CD4-positive, CD25-positive, alpha-beta regulatory T cell (primary cell): ENCODE measurements at places on chromosomes 1 and 21. TPM values are rescaled to one million over a fixed set of nuclear protein-coding genes. Genes with fewer than 3 reads are reported as not detected.

The FCRL3 gene
- polyA plus RNA-seq: 69.9 TPM

DNA sequence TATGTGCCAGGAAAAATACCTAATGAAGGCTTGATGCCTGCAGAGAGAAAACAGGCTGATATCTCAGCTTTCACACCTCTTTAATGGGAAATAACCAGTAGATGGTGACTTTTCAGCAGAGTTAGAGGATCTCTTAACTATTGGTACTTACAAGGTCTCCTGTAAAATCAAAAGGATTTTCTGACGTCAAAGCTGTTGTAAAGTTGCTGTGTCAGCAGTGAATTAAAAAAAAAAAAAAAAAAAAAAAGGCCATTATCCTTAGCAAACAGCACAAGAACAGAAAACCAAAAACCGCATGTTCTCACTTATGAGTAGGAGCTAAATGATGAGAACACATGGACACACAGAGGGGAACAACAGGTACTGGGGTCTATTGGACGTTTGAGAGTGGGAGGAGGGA lies 349.1 kb downstream of the AMY1C start:
- no peak overlapping the region for H3K27ac ChIP-seq
- no peaks in the 10 kb centered on the region for H3K4me1 ChIP-seq
- H3K27me3 ChIP-seq: no peaks in the 10 kb centered on the region
- H3K36me3 ChIP-seq: no peaks in the 10 kb centered on the region
- no peak for DNase-seq

DNA sequence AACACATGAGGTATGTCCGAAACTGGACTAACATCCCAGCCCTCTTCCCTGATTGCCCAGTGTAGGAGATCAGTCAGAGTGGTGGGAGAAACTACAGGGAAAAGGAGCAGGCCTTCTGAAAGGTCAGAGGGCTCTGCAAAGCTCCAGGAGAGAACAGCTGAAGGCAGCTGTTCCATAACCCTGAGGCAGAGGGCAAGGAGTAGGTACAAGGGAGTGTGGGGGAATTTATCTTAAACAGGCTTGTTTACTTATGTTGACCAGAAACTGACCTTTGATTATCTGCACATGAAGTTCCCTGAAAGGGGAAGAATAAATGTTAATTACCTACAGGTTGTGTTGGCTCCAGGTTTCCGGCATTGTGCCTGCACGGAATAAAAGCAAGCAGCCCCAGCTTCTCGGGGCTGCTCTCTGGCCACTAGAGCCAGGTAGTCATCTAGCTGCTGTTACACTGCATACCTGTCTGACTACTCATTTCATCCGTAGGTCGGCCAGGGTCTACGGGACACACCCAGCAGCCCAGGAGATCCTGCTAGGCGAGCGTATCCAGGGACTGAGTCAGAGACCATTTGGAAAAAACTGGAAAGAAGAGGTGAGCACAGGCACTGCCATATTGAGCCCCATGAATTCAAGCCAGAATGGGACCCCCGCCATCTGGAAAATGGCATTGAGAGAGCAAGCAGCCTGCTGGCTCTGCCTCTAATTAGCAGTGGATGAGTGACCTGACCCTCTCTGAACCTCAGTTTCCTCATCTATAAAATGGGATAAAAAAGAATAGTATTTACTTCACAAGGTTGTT lies 14.9 kb upstream of the PAQR7 start:
- peaks cover under 1% of the 10 kb centered on the region for H3K4me1 ChIP-seq
- no peak overlapping the region for H3K27ac ChIP-seq
- H3K27me3 ChIP-seq: no peaks in the 10 kb centered on the region
- DNase-seq: no peak
- H3K36me3 ChIP-seq: no peaks in the 10 kb centered on the region

GRCh38 chr1:209583408-209583807 lies at the start of gene CAMK1G:
Gene CAMK1G (plus strand): TSS chr1:209583714. CDS start chr1:209594984, 11,270 bp downstream.
- no peak for DNase-seq
- no peaks in the 10 kb centered on the region for H3K4me1 ChIP-seq
- no peak within 1 kb of the TSS for H3K27ac ChIP-seq
- H3K27me3 ChIP-seq: peaks cover 51% of the 10 kb centered on the region

The TRABD2B gene
- polyA plus RNA-seq: not detected

GRCh38 chr1:39657923-39658485 lies 13.9 kb downstream of the NT5C1A start:
- H3K4me3 ChIP-seq: no peak overlapping the region
- H3K27me3 ChIP-seq: no peaks in the 10 kb centered on the region
- H3K27ac ChIP-seq: no peak overlapping the region
- H3K36me3 ChIP-seq: no peaks in the 10 kb centered on the region
- peak; percentile 79 for DNase-seq
- peaks cover 9% of the 10 kb centered on the region for H3K4me1 ChIP-seq

- no peak for DNase-seq
- H3K4me1 ChIP-seq: peaks cover 10% of the 10 kb centered on the region
- no peaks in the 10 kb centered on the region for H3K27me3 ChIP-seq
- H3K27ac ChIP-seq: no peak overlapping the region
Observed at GRCh38 chr1:162564762-162565218, 3.3 kb downstream of the UAP1 start.

The FAM177B gene
- polyA plus RNA-seq: not detected

DNA sequence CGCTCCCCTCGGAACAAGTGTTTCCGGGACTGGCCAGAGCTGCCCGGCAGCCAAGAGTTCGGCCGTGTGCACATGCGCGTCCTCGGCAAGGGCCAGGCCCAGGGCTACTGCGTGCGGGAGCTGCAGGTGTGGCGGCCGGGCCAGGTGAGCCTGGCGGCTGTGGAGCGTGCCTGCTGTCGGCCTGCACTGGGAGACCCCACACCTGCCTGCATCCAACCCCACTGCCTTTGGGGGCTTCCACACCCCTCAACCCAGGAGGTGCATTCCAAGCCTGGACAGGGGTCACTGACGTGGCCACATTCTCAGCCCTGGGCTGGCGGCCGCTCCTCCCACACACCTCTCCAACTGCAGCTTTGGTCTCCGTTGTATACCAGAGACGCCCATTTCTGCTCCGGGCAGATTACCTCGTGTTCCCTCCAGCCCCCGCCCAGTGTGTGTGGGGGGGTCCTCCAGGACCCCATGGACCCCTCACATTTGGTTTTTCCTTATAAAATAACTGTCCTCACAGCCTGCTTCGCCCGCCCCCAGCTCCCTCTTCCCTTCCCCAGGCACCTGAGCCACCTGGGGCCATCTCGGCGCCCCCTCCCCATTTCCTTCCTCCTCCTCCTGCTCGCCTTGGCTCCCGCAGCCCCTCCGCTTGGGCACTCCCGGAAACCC lies 6.1 kb downstream of the RNF223 start:
- H3K4me1 ChIP-seq: peaks cover 31% of the 10 kb centered on the region
- H3K27me3 ChIP-seq: no peaks in the 10 kb centered on the region
- no peak for DNase-seq

DNA sequence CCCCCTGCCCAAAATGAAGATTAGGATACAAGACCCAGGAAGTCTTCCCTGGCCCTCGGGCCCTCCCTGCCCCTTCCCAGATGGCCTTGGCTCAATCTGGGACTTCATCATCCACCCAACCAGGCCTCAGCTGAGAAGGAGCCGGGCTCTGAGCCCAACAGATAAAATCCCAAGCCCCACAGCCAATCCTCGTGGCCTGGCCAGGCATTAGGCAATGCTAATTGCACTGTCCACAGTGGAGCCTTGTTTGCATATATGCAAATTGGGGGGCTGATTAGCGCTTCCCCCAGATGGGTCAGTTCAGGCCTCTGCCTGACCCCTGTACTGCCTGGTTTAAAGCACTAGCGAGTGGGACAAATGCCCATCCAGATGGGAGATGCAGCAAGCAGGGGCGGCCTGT lies 34.9 kb downstream of the IGSF21 start:
- no peaks in the 10 kb centered on the region for H3K27me3 ChIP-seq
- H3K27ac ChIP-seq: no peak overlapping the region
- H3K4me1 ChIP-seq: no peaks in the 10 kb centered on the region

DNA sequence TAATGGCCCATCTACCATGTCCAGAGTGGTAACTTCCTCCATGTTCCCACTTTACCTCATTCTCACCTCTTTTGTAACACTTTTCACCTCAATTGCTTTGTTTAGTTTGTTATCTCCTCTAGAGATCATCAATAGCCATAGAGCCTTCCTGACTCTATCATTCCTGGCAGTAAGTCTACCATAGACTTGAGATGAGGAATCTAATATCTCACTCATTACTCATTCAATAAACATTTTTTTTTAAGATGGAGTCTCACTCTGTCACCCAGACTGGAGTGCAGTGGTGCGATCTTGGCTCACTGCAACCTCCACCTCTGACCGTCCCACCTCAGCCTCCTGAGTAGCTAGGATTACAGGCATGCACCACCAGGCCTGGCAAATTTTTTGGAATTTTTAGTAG lies 7.1 kb downstream of the NMNAT2 start:
- no peaks in the 10 kb centered on the region for H3K4me1 ChIP-seq
- peaks cover 6% of the 10 kb centered on the region for H3K27me3 ChIP-seq
- H3K36me3 ChIP-seq: no peaks in the 10 kb centered on the region
- no peak for DNase-seq

- H3K27me3 ChIP-seq: no peaks in the 10 kb centered on the region
- H3K36me3 ChIP-seq: no peaks in the 10 kb centered on the region
- H3K4me1 ChIP-seq: no peaks in the 10 kb centered on the region
- no peak for DNase-seq
- no peak overlapping the region for H3K27ac ChIP-seq
Observed at GRCh38 chr1:78373676-78374075, 117.1 kb upstream of the PTGFR start.

The SLC6A9 gene
- 0.07 TPM for polyA plus RNA-seq

- no peak overlapping the region for H3K27ac ChIP-seq
- DNase-seq: no peak
- no peaks in the 10 kb centered on the region for H3K4me1 ChIP-seq
- no peaks in the 10 kb centered on the region for H3K27me3 ChIP-seq
Observed at GRCh38 chr1:241270016-241270415, 87.0 kb downstream of the RGS7 start.

- H3K36me3 ChIP-seq: no peaks in the 10 kb centered on the region
- no peak for DNase-seq
- H3K27ac ChIP-seq: no peak overlapping the region
- no peak overlapping the region for H3K4me3 ChIP-seq
Observed at GRCh38 chr1:209630383-209631225, 21.6 kb downstream of the LAMB3 start.

DNA sequence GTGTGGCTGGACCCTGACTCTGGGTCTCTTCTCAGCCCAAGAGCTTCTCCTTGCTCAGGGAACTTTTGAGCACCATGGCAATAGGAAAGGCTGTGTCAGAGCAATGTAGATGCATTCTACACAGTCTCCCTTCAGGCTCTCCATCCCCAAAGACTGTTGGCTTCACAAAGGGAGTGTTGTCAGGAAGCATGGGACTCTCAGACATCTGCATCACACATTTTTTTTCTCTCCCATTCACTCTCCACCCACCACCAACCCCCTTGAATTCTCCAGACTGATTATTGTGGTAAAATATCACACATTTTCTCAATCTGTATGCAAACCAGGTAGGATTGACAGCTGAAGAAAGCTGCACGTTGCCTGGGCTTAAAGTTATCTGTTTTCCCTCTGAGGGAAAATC lies 105.4 kb upstream of the WARS2 start:
- H3K4me1 ChIP-seq: no peaks in the 10 kb centered on the region
- H3K4me3 ChIP-seq: no peak overlapping the region
- no peak overlapping the region for H3K27ac ChIP-seq
- H3K27me3 ChIP-seq: no peaks in the 10 kb centered on the region
- H3K36me3 ChIP-seq: no peaks in the 10 kb centered on the region

DNA sequence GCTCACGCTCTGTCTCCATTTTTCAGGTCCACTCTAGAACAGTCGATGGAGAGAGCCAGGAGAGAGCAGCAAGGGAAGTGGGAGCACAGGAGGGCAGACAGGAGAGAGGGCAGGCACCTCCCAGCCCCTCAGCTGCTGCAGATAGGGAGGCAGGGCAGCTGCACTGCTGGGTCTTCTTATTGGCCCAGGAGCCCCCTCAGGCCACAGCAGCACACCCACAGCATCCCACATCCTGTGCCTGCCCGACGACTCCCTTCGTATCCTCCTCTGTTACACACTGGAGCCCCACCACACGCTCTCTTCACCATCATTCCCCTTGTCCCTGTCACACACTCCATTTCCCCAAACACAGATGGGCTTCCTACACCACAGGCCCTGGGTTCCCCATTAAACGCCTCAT lies 13.7 kb upstream of the ARTN start:
- DNase-seq: no peak
- H3K36me3 ChIP-seq: no peaks in the 10 kb centered on the region
- H3K27me3 ChIP-seq: no peaks in the 10 kb centered on the region

- DNase-seq: no peak
- no peak overlapping the region for H3K27ac ChIP-seq
- no peaks in the 10 kb centered on the region for H3K27me3 ChIP-seq
- H3K4me3 ChIP-seq: no peak overlapping the region
- H3K4me1 ChIP-seq: no peaks in the 10 kb centered on the region
- peaks cover 28% of the 10 kb centered on the region for H3K36me3 ChIP-seq
Observed at GRCh38 chr1:7810395-7810794, 26.3 kb downstream of the PER3 start.

DNA sequence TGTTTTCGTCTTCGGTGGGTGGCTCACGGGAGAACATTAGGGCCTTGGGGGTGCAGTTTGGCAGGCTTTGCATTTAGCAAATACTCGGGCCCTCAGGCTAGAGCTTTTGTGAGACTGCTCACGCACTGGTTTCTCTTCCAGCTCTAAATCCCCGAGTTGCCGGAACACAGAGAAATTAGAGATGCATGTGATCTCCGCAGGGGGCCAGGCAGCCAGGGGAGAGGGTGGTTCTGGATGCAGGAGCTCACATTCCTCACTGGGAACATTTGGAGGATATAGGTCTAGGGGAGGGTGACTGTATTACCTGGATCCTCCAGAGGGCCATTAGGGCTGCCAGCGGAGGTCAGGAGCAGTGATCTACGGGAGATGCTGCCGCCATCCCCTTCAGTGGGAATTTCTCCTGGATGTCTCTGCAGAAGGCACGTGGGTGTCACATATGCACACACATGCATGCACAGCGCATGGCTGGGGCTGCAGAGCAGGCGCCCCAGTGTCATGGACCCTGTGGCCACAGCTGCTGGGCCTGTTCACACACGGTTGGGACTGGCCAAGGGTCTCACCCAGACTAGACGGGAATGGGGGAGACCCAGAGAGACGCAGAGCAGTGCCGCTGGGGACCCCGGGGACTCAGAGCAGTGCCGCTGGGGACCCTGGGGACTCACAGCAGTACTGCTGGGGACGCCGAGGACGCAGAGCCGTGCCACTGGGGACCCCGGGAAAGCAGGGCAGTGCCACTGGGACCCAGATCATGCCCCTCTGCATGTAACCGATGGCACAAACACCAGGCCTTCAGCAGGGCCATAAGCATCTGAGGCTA lies 258.7 kb downstream of the CAMTA1 start:
- H3K27me3 ChIP-seq: peaks cover 2% of the 10 kb centered on the region
- H3K36me3 ChIP-seq: no peaks in the 10 kb centered on the region
- no peaks in the 10 kb centered on the region for H3K4me1 ChIP-seq
- no peak for DNase-seq

The BRDT gene
- polyA plus RNA-seq: not detected

GRCh38 chr1:85822696-85823095 lies 114.5 kb upstream of the ZNHIT6 start:
- no peak overlapping the region for H3K4me3 ChIP-seq
- no peak for DNase-seq
- no peaks in the 10 kb centered on the region for H3K4me1 ChIP-seq
- no peaks in the 10 kb centered on the region for H3K27me3 ChIP-seq
